SJSA1 (cell line): ENCODE measurements at places on chromosomes 1 and 21. TPM values are rescaled to one million over a fixed set of nuclear protein-coding genes. Genes with fewer than 3 reads are reported as not detected.

- no peak for DNase-seq
Measured at GRCh38 chr1:175494950-175495349, 248.4 kb downstream of the TNR start.

DNA sequence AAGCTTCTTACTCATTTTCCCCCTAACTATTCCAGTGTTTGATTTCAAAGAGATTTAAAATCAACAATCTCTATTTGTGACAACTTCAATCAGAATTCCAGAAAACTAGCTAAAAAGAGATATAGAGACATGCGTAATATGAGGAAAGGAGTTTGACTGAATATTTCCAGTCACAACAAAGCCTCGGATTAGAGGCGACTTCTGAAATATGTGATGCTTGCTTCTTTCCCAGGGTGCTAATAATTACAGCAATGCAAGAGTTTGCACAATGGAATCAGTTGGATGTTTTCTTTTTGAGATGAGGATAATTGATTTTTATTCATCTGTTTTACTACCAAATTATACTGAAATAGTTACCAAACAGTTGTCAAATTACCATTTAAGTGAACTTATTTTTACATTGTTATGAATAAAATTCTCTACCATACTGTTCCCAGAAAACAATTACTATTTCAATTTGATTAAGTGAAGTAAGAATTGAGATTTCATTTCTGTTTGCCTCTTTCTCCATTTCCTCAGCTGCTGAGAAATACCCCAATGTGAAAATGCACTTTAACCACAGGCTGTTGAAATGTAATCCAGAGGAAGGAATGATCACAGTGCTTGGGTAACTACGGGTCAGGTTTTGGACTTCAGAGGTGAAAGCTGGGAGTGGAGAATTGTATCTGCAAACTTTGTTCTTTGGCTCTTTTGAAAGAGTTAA lies 28.1 kb downstream of the KMO start:
- DNase-seq: no peak

DNA sequence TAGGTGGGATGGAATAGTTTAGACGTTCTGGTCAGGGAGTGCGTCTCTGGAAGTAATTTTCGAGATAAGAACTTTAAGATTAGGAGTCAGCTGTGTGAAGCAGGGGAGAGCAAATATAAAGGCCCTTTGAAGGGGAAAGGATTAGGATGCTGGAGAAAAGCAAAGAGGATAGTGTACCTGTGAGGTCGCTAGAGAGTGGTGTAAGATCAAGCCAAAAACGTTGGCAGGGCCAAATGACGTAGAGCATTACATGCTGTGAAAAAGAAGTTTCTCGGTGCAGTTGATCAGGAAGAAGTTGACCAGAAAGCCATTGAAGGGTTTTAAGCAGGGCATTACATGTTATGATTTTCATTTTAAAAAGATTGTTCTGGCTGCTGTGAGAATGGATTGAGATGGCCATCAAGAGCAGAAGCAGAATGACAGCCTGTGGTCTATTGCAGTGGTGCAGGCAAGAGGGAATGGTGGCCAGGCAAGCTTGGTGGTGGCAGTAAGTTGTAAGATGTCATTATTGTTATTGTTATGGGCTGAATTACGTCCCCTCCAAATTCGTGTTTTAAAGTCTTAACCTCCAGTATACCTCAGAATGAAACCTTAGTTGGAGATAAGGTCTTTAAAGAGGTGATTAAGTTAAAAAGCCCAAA lies 113.6 kb upstream of the KIF26B start:
- DNase-seq: no peak

- no peak for DNase-seq
Measured at GRCh38 chr1:14733048-14733778, 134.7 kb downstream of the KAZN start.

DNA sequence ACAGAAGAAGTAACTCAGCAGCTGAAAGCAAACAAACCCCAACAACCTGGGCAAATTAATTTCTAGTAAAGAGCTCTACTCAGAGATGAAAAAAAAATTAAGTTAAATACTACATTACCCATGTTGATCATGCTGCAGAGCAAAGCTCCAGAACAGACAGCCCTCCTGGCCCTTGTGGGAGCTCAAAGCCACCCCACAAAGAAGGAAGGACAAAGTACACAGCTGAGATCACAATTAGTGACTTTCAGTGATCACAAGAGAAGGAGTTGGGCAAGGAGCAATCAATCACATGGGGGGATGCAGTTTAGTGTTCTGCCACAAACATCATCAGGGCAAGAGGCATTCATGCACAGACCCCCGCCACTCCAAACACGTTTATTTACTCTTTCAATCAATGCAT lies 114.2 kb downstream of the DAB1 start:
- DNase-seq: no peak

The ANGPTL7 gene
- total RNA-seq: not detected in 2 replicates

GRCh38 chr1:77950873-77951272 lies 28.0 kb downstream of the FUBP1 start:
- DNase-seq: no peak

GRCh38 chr1:161187311-161187710 lies 10.0 kb upstream of the B4GALT3 start:
- no peak for DNase-seq

GRCh38 chr1:84691122-84691783 lies 992 bp upstream of the SSX2IP start:
- no peak for DNase-seq

DNA sequence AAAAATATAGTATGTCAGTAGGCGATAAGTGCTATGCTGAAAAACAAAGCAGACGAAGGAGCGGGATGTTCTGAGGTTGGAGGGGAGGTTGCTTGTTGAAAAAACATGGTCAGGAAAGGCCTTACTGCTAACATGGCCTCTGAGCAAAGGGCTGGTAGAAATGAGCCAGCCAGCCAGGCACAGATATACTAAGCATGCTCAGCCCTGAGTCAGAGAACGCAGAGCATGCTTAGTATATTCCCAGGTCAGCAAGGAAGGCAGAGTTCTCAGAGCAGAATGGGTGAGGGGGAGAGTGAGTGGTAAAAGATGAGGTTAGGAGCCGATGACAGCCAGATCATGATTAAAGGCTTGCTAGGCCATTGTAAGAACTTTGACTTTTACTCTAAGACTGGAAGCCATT lies 36.7 kb downstream of the ZBTB40 start:
- no peak for DNase-seq

The OR14K1 gene
- total RNA-seq: not detected in 2 replicates

DNA sequence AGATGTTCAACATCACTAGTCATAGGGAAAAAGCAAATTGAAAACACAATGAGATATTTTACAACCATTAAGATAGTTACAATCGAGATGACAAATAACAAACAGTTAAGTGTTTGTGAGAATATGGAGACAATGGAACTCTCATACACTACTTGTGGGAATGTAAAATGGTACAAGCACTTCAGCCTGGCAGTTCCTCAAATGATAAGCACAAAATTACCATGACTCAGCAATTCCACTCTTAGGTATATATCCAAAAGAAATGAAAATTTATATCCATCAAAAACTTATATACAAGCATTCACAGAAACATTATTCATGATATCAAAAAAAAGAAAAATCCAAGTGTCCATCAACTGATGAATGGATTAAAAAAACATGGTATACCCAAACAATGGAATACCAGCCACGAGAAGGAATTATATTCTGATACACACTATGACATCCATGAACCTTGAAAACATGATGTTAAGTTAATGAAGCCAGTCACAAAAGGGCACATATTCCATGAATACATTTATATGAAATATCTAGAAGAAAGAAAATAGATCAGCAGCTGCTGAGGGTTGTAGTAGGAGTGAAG lies 76.4 kb downstream of the EVI5 start:
- no peak for DNase-seq

The TLCD4 gene
- 0.60 and 2.5 TPM in 2 replicates for total RNA-seq

DNA sequence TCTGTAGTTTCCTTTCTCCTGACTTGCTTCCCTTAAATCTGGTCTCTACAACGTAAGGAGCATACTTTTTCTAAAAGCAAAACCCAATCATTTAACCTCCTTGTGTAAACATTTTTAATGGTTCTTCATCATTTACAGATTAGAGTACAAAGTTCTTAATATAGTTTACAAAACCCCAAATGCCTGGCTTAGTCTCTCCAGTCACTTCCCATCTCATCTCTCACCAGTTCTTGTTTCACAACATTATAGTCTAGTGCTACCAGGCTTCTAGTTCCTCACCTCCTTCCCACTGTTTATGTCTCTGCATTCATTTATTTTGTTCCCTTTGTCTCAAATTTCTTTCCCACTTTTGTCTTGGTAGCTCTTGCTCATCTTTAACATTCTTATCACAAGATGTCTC lies 168.4 kb downstream of the FASLG start:
- DNase-seq: no peak

GRCh38 chr1:76482272-76482671 lies 385.0 kb upstream of the ST6GALNAC5 start:
- no peak for DNase-seq

DNA sequence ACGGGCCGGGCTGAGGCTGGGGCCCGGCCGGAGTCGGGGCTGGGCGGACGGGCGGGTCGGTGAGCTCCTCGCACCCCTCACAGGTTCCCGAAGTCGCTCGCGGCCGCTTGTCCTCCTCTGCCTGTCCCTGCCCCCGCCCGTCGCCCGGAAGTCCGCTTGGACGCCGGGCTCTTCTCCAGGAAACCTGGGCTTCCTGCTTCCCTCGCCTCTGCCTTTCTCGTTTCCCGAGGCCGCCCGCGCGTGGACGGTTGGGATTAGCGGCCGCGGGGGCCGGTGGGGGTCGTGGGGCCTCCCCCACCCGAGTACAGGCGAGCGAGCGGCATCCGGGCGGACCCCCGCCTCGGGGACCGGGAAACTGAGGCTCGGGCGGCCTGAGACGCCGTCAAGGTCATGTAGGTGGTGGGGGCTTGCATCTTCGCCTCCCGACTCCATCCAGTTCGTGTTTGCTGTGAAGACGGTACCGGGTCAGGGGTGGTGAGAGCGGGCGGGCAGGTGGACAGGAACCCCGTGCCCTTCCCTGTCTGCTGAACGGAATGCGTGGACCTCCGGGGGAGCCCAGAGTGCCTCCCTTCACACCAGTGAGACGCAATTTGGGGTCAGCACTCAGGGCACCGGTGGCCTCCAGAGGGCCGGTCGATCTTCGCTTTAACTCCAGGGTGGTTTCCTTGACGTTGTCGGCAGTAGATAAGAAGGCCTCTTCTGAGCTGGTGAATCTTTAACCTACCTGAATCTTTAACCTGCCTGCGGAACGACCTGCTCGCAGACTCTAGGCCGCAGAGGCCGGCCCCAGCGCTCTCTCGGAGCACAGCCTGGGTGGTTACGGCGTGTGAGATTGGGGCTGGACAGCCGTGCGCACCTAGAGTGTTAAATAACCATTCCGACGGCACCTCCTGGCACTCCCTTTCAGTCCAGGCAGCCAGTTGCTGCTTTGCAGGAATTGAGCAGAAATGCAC lies 686 bp downstream of the ARF1 start:
- no peak for DNase-seq
